ENCODE measurements at places on chromosomes 12 and 14. TPM values are rescaled to one million over a fixed set of nuclear protein-coding genes. Genes with fewer than 3 reads are reported as not detected.

DNA sequence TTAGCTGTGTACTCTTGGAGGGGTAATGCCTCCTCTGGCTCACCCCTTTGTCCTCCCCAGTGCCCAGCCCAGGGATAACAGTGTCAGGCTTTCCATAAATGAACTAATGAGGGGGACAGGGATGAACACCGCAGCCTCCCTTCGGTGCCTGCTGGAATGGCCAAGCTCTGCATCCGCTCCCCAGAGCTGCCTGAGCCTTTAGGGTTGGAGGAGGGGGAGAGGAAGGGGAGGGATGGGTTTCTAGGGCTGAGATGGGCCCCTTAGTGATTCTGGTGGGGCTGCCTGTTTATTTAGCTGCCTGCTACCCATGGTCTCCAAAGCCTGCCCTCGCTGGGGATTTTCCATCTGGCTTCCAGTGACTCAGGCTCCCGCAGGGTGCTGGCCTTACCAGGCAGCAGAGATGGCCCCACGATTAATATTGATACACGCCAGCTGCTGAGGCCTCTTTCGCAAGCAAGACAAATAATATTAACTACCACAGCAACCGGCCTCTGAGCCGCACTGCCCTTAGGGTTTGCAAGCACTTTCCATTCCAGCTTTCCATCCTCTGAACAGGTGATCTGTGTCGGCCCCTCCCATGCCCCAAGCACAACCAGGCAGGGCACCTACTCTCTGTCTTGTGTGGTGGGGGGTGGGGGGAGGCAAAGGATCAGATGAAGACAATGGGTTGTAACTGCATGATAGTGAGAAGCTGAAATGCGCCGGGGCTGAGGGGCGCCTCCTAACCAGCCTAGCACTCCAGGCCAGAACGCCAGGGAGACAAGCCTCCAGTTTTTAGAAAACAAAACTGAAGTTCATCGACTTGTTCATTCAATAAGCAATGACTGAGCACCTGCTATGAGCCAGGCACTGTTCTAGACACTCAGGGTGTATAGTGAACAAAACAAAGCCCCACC lies 56.7 kb downstream of the C14orf132 start:
- peak; percentile 63 for DNase-seq

GRCh38 chr12:90299666-90300065 lies 591.0 kb upstream of the ATP2B1 start:
- no peak for DNase-seq

DNA sequence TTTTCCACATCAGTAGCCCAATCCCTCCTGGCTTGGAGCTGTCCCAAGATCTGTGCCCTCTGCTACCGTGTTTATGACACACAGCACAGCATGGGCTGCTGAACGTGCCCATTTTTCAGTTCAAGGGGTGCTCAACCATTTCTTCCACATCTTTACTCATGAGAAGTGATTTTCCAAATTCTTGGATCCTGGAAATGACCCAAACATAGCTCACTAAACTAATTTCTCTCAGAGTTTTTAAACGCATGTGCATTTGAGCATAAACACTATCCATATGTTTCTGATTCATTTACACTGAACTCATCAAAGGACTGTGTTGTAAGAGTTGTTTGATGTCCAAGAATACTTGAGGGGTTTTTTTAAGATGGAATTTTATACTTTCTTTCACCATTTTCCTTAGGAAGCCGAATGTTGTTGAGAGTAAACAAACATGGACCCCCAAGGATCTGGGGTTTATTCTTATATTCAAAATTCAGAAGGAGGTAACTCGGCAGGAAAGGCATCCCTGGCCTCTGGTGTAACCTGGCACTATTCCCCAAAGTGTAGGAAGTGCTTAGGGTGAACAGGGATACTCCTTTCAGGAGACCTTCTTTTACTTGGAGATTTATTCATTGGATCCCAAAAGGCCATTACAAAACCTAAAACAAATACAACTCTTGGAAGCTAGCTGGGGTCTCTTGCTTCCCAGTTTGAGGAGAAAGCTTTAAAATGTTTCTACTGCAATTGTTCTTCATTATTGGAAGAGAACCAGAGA lies 215.0 kb downstream of the BMP4 start:
- no peak for DNase-seq

- DNase-seq: no peak
Observed at GRCh38 chr12:108955225-108955835, 65.5 kb downstream of the SVOP start.

DNA sequence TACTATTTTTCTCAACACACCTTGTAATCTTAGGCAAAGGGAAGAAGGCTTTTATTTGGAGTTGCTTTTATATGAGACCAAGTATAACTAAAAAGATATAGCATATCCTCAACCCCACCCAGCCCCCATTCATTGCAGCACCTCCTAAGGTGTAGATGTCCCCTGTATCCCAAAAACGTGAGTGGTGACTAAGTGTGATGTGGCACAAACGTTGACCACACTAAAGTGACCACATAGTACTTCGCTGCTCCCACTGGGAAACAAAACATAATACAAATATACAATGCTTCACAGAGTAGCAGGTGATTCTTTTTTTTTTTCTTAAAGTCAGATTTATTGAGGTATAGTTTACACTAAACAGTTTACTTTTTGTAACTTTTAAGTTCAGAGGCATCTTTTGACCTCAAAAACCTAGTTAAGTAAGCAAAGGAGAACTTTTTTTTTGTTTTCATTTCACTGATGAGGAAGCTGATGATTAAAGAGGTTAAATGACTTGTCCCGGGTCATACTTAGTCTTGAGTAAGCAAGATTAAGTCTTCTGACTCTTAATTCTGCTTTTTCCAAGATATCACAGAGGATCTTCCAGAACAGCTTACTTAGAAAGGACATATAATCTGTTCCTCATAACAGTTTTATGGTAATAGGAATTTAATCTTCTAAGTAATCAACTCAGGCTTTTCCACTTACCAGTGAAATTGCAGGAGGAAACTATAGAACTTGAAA lies 245.2 kb upstream of the PLEKHG7 start:
- DNase-seq: no peak

- DNase-seq: no peak
Observed at GRCh38 chr12:60034147-60034546, 438.3 kb downstream of the SLC16A7 start.

- DNase-seq: no peak
Observed at GRCh38 chr12:110863161-110863560, 16.4 kb downstream of the CCDC63 start.

DNA sequence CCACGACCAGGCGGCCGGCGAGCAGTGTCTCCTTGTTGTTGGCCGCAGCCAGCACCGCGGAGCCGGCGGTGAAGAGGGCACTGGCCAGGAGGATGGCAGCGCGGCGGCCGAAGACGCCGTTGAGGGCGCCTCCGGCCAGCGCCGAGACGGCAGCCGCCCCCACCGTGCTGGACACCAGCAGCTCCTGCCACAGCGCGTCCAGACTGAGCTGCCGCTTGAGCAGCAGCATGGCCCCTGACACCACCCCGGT lies 691 bp downstream of the SLC2A13 start:
- DNase-seq: no peak

DNA sequence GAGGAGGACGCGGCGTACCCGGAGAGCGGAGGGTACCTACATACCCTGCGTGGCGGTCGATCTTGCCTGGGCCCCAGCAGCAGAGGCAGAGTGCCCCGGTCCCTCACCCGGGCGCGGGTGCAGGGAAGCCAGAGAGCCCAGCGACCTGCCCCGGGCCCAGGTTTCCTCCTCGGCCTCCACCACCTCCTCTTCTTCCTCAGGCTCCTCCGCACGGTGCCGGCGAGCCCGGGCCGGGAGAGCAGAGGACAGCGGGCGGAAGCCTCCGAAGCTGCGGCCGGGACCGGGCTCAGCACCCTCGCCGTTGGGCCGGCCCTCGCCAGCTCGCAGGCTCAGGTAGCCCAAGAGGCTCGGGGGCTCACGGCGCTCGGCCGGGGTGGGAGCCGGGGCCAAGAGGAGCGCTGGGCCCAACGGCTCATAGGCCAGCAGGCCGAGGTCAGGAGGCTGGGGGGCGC lies 6.6 kb downstream of the ZNF219 start:
- DNase-seq: no peak

GRCh38 chr12:52202361-52203078 lies 10.7 kb upstream of the KRT80 start:
- DNase-seq: no peak

DNA sequence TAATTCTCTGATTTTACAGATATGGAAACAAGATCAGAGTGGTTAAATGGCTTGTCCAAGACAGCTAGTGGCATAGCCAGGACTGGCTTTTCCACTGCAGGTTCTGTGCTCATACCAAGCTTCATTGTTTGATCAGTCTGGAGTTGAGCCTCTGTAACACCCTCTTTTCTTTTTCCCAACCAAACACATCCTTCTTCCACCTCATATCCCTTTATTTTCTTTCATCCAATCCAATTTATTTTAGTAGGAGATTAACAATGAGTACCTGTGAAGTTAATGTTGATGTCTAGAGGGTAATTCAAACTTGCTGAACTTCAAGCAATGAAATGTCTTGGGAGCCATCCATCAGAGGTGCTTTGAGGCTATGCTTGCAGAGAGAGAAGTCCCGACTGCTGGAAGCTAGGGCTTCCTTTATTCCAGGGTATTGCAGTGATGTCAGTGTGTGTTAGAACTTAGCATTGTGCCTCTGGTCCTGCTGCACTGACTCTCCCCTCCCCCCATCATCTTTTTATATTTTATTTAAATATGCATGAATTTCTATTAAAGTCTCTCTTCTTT lies 452.1 kb upstream of the PDE3A start:
- DNase-seq: no peak

GRCh38 chr14:73027546-73027945 lies 640 bp upstream of the ZFYVE1 start:
- no peak for DNase-seq

DNA sequence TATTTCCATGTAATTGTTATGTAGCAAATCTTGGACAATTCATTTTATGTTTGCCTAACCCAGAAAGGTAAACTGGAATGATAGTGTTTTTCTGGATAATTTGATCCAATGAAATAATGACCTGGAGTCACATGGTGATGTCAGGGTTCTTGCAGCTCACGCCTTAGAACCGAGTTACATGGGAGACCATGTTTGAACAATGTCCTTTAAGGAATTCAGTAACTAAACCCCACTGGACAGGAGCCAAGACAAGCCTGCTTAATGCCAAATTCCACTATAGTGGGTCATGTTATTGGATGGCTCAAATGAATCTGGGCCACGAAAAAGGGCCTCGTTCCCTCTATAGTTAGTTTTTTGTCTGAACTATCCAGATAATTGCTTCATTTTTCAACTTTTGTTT lies 255.8 kb upstream of the HMGA2 start:
- no peak for DNase-seq

- DNase-seq: no peak
Observed at GRCh38 chr14:91402771-91403600, 14.6 kb downstream of the CCDC88C start.

DNA sequence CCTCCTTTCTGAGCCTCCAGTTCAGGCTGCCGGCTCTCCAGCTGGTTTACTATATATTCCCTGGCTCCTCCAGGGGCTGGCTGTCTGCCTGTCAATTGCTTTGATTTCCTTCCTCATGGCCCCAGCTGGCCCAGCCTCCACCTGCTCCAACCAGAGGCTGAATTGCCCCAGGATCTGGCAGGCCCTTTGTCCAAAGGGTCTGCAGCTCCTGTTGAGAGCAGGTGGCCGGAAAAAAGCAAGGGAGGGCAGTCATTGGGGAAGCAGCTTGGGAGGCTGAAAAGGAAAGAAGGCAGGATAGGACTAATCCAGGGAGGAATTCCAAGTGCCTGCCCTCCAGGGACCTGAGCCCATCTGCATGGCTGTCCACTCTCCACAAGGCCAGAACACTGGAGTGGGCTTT lies 25.3 kb downstream of the PAH start:
- no peak for DNase-seq

DNA sequence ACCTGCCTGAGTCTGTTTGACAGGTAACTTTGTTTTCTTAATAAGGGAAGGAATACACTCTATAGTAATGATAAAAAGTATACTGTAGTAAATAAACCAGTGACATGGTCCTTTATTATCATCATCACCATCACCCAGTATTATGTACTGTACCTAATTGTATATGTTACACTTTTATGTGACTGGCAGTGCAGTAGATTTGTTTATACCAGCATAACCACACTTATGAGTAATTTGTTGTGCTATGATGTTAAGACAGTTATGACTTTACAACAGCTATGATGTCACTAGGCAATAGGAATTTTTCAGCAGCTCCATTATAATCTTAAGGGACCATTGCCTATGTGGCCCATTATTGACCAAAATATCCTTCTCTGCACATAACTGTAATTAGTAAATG lies 155.0 kb downstream of the NUBPL start:
- DNase-seq: no peak

GRCh38 chr14:60856111-60856510 lies 121.5 kb downstream of the MNAT1 start:
- DNase-seq: no peak

The GPR162 gene
- 1.2 TPM for total RNA-seq

The FERMT2 gene
- total RNA-seq: 40.8 TPM

The FOXN4 gene
- 0.95 TPM for total RNA-seq

The PTPRO gene
- not detected for total RNA-seq

The KERA gene
- not detected for total RNA-seq

The NID2 gene
- 10.8 TPM for total RNA-seq

The GLT8D2 gene
- not detected for total RNA-seq

The LRRK2 gene
- total RNA-seq: 0.11 TPM

The NOVA1 gene
- not detected for total RNA-seq

The AKAP6 gene
- 3.4 TPM for total RNA-seq
